ENCODE measurements at places on chromosomes 2 and 18. TPM values are rescaled to one million over a fixed set of nuclear protein-coding genes. Genes with fewer than 3 reads are reported as not detected.

Gene CPO
- not detected for total RNA-seq

Gene TUBA3E
- total RNA-seq = not detected

Gene TDRD15
- not detected for total RNA-seq

Gene IL1F10
- not detected for total RNA-seq

Gene ST6GAL2
- total RNA-seq = not detected

Gene G6PC2
- not detected for total RNA-seq

Gene SLC9A4
- 0.07 TPM for total RNA-seq

Gene MFSD2B
- 0.14 TPM for total RNA-seq

Gene MYO7B
- 0.12 TPM for total RNA-seq

Gene ABCA12
- not detected for total RNA-seq

Gene BOLL
- total RNA-seq = not detected

Gene SLC66A3
- total RNA-seq = 10.4 TPM

Gene EPB41L3
- total RNA-seq = 1.5 TPM

Gene AFTPH
- 39.6 TPM for total RNA-seq

Gene ANTXR1
- total RNA-seq = 0.09 TPM

Gene PLEKHH2
- total RNA-seq = 0.52 TPM

Gene PROKR1
- not detected for total RNA-seq

Gene FHOD3
- not detected for total RNA-seq

Gene PIGN
- 32.0 TPM for total RNA-seq

Gene FBLN7
- 26.8 TPM for total RNA-seq

Gene KLHL41
- total RNA-seq = 0.07 TPM

Gene CNRIP1
- total RNA-seq = not detected

Gene NEUROD1
- total RNA-seq = not detected

Gene FABP1
- not detected for total RNA-seq

Gene DIS3L2
- total RNA-seq = 27.8 TPM

Gene ESPNL
- 0.26 TPM for total RNA-seq

Gene IL36G
- total RNA-seq = not detected

Gene HOXD3
- not detected for total RNA-seq

Gene C2orf81
- total RNA-seq = 1.7 TPM

Gene CLASP1
- 78.5 TPM for total RNA-seq

Gene LYG2
- not detected for total RNA-seq
